ENCODE measurements at places on chromosomes 2 and 18.

- DNase-seq = no peak
These were observed 857 bp upstream of the INHBB start for GRCh38 chr2:120344976-120345581.

GRCh38 chr18:31399306-31400032 lies 22.9 kb downstream of the DSG4 start:
- no peak for DNase-seq

DNA sequence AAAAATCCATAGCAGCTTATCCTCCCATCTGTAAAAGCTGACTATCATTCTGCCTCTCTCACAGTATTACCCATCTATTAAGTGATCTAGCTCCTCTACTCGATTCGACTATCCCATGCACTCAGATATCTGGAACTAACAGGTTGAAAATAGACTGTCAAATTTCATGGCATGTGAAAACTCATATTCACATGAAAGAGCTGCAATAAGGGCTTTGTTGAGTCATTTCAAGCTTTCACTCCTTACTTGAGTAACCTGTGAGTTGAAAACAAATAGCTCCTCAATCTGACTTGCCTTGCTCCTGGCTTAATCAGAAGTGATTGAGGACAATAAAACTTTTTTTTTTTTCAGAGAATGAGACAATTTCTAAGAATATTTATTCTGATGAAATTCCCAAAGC lies 192.4 kb upstream of the ERBB4 start:
- no peak for DNase-seq

DNA sequence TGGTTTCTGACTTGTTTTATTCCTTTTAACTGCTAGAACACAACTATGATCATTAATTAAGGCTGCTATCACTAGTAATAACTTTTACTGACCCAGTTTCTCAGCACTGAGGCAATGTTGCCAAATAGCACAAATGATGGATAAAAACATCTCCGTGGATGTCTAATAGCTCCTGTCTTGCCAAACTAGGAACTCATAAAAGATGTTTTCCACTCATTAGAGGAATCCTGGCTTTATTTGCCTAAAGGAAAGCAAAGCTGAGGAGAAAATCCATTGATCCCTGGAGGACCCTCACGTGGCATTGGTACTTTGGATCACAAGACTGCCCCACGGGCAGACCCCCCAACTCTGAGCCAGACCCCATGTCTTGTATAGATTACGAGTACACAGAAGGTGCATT lies 96.1 kb upstream of the ZNF397 start:
- DNase-seq = no peak

GRCh38 chr2:136703214-136703613 lies 62.1 kb upstream of the THSD7B start:
- DNase-seq = no peak

DNA sequence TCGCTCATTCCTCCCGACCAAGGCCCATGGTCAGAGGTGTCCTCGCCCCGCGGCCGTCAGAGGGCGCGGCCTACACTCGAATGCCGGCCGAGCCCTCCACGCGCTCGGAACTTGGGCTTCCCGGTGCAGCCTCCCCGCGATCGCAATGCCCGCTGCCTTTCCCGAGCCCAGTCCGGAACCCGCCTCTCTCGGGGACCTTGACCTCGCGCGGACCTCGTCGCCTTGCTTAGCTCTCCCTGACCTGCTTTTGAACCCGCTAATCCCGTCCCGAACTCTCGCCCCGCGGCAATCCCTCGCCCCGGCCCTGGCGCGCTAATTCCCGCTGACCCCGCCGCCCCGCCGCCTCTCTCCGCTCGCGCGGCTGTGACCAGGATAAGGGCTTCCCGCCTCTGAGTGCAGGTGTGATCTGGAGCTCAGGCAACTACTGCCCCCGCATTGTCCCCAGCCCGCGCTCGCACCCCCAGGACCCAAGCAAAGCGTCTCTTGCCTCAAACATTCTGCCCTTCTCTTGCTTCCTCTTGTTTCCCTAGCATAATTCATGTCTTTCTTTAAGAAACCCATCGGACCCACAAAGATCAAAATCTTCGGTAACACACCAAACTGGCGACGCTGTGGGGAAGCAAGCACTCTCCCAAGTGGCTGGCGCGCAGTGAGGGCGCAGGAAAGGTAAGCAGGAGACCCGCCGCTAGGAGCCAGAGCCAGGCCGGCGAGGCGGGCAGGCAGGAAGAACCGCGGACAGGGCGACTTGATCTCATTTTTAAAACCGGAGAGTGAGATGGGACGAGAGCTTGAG lies 46.6 kb upstream of the ATP6V1B1 start:
- peak; percentile 74 for DNase-seq

- no peak for DNase-seq
These were observed 306.7 kb upstream of the MMADHC start for GRCh38 chr2:149894226-149894625.

DNA sequence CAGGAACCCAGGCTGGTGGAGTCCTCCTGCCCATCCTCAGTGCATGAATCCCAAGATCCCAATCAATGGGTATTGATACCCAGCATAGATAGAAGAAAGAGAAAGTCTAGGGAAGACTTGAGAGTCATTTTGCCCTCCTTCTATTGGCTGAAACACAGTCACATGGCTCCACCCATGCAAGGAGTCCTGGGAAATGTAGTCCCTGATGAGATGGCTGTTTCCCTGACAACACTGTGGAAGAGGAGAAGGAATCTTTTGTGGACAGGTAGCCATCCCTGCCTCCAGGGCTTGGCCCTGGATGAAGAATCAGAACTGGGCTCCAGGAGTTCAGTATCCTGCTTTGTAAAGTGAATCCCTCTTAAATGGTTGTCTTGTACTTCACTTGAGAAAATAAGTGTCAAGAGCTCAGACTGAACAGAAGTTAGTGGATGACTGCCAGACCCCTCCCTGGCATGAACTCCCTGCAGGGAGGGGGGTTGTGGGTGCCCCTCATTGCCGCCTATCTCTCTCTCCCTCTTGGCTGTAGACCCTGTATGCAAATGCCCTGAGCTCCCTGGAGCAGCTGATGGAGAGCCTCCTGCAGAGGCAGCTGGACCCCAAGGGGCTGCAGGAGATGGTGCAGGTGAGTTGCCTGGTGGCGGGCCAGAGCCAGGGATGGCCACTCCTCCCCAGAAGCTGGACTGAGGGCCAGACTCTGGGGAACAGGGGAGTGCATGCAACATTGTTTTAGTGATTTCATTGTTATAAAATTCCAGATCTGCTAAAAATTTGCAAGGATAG lies 36.1 kb downstream of the MROH2A start:
- peak; percentile 37 for DNase-seq

DNA sequence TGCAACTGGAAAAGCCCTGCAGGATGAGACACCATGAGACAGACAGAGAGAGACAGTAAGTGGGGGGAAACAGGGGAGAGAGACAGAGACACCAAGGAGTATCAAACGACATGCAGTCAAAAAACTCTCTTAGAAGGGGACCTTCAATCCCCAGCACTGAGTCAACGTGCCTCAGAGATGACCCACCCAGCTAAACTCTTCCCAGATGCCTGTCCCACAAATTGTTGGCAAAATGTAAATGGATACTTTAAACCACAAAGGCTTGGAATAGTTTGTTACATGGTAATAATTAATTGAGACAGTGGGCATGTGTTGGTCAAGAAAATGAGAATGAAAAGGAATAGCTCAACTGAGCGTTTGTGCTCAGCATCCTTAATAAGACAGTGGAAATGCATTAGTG lies 98.3 kb downstream of the GRB14 start:
- DNase-seq = no peak

DNA sequence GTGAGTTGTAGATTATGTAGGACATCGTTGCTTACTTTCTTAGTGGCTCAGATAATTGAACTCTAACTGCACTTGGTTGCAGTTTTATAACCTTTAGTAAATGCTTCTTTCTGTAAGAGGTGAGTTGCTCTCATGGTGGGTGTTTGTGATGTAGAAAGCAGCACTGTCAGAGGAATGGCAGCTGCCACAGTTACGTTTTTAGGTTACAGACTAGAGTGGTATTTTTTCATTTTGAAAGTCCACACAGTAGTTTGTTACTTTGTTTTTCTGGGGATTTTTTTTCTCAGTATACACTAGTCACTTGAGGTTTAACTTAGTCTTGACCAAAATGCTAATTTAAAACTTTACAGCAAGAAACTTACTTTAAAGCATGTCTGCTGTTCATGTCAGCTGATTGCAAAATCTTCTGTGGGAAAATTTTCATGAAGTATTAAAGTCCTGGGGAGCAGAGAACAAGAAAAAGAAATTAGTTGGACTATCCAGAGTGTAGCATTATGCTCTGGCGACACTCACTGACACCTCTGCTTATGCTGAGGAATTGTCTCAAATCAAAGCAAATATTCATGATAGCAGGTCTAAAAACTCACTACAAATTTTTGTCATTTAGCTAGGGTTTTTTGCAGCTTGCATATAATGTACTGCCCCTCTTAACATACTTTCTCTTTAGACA lies 14.8 kb downstream of the AFTPH start:
- no peak for DNase-seq

DNA sequence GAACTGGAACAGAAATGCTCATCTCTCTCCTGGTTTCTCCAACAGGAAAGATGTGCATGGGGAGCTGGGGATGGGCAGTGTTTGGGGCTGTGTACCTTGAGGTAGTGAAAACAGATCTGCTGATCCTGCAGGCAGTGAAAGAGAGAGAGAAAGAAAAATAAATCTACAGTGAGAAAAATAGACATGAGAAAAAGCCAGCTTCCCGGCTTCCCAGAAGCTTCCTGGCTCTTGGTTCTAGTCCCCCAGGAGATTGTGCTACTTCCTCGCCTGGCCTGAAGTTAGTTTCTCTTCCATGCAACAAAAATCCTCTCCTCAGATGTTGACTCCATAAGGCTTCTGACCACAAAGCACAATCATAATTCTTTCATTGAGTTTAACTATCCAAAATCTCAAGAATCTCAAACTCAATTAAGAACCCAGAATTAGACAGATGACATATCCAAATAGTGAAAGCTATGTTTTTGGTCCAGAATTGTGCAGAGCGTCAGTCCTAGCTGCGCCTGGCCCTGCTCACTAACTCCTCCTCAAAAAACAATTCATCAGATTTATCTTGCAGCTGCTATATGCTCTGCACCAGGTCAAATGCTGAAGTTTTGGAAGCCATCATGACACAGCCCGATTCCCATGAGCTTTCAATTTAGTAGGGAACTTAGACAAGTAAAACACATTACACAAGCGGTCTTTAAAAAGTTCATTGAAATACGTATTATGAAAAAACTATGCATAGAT lies 20.1 kb upstream of the NAB1 start:
- DNase-seq = no peak

GRCh38 chr18:13261661-13262357 lies 43.2 kb downstream of the LDLRAD4 start:
- DNase-seq = peak; percentile 56

GRCh38 chr18:70195014-70195614 lies 10.4 kb downstream of the RTTN start:
- DNase-seq = no peak

DNA sequence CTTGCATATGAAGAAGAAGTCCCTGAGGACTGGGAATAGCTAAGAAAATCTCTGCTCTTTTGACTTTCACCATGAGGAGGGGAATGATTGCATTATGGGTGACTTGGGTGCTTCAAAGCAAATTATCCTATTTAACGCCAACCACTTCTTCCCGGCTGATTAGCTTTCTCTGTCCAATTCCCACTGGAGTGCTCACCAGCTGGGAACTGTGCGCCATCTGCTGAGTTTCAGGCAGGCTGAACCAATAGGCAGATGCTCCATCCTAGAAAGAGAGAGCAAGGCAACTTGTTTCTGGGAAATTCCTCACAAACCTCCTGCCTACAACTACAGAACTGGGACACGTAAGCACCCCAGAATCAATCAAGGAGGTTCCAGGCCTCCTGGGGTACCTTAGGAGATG lies 49.4 kb downstream of the POLE4 start:
- no peak for DNase-seq

DNA sequence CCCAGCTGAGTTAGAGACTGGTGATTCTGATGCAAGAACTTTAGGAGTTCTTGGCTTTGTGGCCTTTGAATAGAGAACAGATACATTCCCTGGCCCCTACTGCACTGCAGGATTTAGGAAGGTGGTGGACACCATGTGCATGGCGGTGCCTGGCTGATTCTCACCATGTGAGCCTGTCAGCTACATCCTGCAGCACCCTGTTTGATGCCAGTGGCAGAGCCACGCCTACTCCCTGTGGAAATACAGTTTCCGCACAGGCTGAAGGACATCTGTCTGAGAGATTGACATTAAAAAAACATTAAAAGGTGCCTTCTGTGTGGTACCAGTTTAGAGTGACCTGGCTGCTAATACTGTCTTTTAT lies 50.0 kb downstream of the KCNE4 start:
- DNase-seq = no peak

- no peak for DNase-seq
These were observed 224.8 kb upstream of the NRXN1 start for GRCh38 chr2:51256736-51257135.

DNA sequence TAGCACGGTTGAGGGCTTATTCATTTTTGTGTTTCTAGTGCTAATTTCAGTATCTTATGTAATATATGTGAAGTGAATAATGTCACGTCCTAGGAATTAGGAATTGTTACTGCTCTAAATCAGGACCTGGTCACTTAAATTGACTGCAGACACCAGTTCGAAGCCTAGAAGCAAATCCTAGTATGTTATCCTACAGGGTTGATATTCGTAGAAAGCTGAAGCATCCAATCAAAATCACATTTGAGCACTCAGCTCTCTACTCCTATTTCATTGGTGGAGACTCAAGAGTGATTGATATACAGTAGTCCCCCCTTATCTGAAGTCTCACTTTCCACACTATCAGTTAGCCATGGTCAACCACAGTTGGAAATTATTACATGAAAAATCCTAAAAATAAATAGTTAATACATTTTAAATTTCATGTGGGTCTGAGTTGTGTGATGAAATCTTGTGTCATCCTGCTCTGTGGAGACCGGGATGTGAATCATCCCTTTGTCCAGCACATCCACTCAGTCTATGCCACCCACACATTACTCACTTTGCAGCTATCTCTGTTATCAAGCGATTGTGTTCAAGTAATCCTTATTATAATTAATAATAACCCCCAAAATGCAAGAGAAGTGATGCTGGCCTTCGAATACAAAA lies 35.2 kb upstream of the SCN9A start:
- no peak for DNase-seq

- no peak for DNase-seq
These were observed 185.1 kb upstream of the LHCGR start for GRCh38 chr2:48940606-48941005.

DNA sequence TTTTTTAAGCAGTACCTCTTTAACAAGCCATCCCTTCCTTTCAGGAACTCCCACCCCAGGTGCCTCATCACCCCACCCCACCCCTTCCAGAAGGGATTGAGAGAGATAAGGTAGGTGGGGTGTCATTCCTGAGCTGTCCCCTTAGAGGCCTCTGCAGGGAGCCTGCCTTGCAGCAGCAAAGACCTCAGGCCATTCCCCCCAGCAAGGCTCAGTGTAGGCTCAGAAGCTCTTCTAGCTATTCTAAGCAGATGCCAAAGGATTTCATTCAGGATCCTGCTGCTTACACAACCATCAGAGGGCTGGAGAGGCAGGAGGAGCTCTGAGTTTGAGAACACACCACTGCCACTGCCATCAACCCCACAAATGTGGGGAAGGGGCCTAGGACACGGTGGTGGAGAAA lies 5.8 kb upstream of the FIGLA start:
- no peak for DNase-seq

DNA sequence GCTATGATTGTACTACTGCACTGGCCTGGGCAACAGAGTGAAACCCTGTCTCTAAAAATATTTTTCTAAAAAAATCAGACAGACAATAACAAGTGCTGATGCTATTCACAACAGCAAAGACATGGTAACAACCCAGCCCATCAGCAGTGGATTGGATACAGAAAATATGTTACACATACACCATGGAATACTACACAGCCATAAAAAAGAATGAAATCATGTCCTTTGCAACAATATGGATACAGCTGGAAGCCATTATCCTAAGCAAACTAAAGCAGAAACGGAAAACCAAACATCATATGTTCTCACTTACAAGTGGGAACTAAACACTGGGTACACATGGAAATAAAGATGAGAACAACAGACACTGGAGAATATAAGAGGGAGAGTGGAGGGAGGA lies 19.9 kb downstream of the FAM161A start:
- DNase-seq = no peak
